ENCODE measurements at places on chromosomes 16 and 17.

GRCh38 chr17:41396340-41396739, 1.1 kb downstream of the KRT31 start:
- no peak for DNase-seq

DNA sequence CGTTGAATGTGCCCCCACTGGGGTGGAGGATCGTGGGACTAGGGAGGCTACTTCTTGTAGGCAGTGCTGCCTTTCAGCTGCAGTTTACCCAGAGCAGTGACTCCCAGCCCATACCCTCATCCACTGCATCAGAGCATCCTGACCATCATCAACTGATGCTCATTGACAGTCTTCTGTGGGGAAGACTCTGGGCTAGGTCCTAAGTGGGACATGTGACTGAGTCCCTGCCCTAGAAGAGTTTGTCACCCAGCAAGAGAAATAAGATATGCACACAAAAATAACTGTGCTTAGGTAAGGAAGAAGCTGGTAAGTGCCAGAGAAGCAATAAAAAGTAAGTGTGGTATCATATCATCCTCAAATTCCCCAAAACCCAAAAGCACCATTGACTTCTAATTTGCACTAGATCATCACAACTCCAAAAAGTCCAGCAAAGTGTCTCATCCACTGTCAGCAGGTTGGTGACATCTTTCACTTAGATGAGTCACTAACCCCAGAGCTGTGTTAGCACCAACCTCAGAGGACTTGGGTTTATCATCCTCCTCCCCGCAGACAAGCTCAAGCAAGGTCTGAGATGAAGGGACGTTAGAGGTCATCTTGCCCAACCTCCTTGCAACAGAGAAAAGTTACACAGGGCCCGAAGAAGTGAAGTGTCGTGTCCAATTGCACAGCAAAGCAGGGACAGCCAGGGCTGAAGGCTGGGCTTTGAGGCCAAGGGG, 99.0 kb downstream of the CCDC182 start:
- no peak for DNase-seq

DNA sequence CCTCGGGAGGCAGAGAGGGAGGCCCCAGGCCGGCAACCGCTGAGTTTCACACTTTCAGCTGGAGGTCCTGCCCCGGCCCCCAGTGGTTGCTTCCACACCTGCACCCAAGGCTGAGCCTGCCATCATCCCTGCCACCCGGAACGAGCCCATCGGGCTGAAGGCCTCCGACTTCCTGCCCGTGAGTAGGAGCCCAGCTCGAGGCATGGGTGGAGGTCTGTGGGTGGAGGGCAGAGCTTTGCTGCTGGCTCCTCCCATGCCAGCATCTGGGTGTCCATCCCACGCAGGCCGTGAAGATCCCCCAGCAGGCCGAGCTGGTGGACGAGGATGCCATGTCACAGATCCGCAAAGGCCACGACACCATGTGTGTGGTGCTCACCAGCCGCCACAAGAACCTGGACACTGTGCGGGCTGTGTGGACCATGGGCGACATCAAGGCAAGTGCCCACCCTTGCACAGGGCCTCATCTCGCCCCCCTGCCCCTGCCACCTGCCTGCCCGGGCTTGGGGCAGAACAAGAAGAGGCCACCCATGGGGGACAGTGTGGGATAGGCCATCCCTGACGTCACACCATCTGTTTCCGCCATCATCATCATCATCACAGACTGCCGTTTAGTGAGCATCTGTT, 19.6 kb downstream of the KATNB1 start:
- no peak for DNase-seq

DNA sequence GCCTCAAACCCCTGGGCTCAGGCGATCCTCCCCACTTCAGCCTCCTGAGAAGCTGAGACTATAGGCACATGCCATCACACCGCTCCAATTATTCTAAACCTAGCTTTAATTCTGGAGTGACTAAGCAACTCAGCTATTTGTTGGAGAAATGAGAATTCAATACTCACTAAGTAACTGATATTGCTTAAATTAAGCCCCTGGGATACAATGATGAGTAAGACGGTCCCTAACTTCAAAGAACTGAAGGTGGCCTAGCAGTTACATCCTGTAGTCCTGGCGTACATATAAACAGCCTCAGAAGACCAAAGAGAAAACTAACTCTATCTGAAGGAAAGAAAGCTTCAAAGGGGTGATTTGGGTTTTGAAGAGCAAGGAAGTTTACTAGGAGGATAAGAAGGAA, 25.0 kb downstream of the XPO6 start:
- no peak for DNase-seq

GRCh38 chr17:62705778-62706597, 78.5 kb downstream of the MRC2 start:
- no peak for DNase-seq

GRCh38 chr16:81814751-81815428, 35.8 kb downstream of the PLCG2 start:
- no peak for DNase-seq

- no peak for DNase-seq
Measured at GRCh38 chr16:58002936-58003335, 1.7 kb downstream of the USB1 start.

- DNase-seq = no peak
Measured at GRCh38 chr16:88013091-88013609, 61.9 kb downstream of the BANP start.

DNA sequence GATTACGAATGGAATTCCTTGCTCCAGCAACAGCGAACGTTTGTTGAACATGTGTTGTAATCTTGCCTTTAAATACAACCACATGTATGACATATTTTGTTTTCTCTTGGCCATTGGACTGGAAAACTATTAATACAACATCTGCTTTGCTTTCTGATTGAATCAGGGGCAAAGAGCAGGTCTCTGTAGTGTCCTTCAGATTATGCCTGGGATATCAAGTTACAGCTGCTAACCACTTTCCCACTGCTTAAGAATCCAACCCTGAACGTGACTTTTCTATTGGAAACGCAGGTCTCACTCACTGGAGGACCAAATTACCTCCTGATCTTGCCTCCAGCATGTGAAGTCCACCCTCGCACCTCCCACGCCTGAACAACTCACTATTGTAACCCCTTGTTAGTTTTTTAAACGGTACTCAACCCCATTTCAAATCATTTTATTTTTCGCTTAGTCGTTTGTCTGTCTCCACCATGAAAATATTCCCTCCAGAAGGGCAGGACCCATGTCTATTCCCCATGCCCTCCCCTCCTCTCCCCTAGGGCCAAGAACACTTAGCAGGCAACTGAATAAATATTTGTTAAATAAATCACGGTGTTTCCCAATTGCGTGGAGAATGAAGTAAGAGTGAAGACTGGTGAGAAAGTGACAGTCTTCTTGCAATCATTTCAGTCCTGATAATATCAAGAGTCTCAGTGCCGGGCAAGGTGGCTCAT, 57.4 kb upstream of the MRTFB start:
- DNase-seq = no peak

GRCh38 chr17:42720996-42721583, 23.8 kb downstream of the EZH1 start:
- DNase-seq = peak; percentile 9

DNA sequence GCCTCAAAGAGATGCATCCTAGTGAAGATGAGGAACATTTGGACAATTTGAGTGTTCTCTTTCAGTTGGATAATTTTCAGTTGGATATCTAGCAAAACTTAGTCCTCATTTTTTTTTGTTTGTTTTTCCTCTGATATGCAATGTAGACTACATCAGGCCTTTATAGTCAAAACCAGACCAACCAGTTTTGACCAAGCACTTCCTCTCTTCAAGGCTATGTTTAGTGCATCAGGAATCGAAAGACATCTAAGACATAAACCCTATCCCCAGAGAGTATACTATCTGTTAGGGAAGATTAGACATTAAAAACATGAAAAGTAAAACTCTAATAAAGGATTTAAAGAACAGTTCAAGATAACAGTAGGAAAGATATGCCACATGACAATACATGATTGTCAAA, 256.1 kb downstream of the IRX3 start:
- DNase-seq = no peak

- no peak for DNase-seq
Measured at GRCh38 chr16:84916850-84917249, 94.5 kb downstream of the ZDHHC7 start.

DNA sequence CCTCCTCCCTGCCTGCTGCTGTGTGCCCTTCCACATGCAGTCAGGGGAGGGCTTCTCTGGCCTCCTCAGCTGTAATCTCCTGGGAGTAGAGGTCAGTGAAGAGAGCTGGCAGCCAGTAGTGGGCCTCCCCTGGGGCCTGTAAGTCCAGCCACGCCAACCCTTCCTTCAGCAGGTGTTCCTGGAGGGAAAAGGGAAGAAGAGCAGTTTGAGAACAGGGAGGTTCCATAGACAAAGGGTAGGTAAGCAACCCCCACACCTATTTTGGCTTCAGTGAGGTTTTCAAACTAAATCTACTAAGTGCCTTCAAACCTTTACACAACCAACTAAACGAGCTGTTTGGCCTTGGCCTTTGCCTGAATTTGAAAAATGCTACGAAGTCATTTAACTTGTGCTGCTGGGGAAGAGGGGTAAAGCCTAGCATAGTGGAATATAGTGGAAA, 14.2 kb downstream of the SNF8 start:
- DNase-seq = no peak

DNA sequence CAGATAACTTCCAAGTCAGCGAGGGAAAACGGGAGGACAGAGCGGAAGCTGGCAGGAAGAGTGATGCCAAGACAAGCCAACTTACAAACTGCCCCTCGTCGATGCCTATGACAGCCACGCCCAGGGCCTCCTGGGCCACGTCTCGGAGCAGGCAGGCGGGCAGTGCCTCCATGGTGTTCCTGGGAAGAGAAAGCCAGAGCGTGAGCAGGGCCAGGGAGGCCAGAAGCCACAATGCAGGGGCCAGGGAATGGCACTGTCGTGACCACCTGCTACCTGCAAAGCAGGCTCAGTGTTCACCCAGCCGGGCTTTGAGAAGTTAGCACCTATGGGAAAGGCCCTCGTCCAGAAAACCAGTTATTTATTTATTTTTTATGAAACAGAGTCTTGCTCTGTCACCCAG, 4.3 kb downstream of the TK1 start:
- DNase-seq = no peak

DNA sequence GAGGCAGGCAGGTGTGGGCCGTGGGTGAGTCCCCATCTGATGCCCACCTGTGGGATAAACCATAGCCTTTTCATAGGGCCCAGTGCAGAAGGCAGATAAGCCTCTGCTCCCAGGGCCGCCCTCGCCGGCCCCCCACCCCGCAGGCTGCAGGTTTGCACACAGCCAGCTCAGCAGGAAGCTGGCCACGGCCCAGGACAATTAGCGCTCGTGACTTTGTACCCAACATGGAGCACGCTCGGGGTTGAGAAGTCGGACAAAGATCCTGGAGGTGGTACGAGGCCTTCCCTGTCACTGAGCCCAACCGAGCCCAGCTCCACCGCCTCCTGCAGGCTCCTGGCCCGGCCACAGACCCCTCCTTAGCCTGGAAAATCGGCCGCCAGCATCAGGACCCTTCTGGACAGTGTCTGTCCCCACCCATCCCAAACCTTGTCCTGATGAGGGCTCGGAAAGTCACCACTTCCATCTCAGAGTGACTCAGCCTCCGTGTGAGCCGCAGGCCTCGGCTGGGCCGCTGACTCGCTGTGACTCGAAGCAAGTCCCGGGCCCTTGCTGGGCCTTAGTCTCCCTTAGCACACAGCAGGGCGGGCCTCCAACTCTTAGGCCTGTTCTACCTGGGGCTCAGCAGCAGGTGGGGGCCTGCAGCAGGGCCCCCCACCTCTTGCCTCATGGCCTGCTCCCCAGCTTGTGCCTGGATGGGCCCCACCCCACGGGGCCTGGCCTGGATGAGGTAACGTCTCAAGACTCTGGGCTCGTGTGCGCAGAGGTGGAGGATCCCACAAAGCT, 22.7 kb downstream of the FAM83G start:
- DNase-seq = no peak

GRCh38 chr16:85605912-85606841, 6.9 kb upstream of the GSE1 start:
- DNase-seq = no peak

DNA sequence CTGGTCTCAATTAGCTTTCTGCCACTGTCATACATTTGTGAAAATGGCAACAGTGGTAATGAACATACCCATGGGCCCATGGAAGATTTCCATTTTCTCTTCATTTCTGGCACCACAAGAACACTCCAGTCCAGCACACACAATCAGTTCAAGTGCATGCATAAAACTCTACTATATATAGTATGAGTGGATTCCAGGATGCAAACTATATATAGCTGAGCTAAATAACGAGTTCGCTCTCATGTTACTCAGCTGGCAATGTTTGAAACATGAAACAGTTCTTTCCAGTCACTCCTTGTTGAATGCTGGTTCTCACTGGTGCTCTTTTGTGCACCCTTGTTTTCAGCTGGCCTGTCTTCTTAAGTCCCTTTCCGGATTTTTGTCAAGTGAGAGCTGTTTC, 75.2 kb upstream of the DHX40 start:
- no peak for DNase-seq

DNA sequence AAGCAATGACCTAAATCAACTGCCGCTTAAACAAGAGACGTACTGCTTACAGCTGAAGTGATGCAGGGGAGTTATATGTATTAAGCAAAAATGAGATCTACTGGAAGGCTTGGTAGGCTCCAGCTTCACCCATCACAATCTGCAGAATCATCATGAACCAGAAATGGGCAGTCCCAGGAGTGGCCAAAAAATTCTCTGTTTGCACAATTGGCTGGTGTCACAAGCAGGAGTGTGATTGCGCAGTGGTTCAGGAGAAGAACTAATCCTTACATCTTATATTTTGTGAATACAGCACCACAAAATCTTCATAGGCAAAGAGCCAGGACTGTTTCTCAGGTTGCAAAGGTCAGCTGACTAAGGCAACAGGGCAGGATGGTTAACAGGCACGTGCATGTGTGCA, 75.9 kb downstream of the CES1 start:
- no peak for DNase-seq

DNA sequence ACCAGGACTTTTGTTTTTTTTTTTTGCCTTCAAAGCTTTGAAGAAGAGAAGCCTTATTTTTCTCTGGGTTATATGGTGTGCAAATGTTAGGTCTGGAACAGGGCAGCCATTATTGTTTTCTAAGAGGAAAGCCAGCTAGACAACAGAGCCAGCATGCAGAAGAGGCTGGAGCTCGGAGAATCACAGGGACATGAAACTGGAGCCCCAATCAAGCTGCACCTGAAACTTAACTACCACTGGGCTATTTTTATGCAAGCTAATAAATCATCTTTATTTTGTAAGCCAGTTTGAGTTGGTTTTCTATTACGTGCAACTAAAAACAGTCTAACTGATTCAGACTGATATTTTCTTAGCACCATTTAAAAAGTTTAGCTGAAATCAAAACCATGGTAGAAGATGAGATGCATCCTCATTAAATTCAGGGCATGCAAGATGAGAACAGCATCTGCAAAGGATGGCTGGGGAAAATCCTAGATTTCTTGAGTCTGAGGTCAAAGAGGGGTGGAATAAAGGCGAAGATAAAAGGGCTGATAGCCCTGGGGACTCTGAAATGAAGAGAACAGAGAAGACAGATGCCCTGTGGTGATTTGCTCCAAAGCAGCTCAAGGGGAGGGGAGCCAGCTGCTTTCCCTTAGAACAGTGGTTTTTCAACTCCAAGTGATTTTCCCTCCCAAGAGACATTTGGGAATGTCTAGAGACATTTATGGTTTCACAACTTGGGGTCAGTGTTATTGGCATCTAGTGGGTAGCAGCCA, 177.1 kb upstream of the WSCD1 start:
- DNase-seq = no peak

- no peak for DNase-seq
Measured at GRCh38 chr17:34366010-34366409, 3.0 kb upstream of the CCL1 start.
